ENCODE measurements at places on chromosomes 2 and 18.

DNA sequence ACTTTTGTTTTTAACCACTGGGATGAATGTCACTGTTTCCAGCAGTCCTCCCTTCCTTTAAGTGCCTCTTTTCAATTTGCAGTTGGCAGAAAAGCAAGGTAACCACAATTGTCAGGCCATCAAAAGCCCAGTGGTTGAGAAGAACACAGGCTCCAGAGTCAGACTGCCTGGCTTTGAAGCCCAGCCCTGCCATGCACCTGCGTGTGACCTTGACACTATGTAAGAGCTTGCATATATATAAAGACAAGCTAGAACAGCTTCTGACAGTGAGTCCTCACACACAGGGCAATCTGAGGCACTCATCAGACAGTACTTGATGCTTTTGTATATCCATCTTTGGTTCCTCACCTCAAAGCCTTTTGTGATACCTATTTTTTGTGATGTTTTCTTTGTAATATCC, 11.0 kb downstream of the CCBE1 start:
- no peak for DNase-seq

DNA sequence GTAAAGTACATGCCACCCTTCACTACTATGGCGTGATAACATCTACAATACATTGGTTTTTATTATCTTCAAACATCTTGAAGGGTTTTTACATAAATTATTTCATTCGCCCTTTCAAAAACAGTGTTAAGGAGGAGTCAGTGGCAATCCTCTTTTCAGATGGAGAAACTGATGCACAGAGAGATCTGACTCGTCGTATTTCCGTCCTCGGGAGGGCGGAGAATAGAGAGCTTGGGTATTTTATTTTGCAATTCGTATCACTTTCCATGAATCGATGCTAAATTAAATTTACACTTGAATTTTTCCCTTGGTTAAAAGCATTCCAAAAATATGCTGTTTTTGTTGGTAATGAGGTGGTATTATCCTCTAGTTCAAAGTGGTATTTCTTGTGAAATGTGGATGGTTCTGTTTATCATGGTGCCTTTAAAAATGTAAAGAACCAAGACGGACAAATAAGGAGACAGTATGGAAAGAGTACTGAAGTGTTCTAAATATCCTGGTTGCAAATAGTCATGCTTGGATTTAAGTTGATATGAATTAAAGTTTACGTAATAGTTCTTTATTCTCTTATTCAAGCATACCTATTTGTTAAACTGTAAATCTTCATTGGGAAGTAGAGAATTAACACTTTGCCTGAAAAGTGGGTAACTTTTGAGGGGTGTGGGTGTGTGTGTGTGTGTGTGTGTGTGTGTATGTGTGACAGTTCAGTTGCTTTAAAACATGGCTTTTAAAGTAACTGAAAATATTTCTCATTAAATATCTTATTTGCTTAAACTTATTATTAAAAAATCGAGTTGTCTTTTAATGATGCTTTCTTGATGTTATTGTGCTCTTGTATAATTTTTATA, 5.6 kb downstream of the PHLPP1 start:
- no peak for DNase-seq

DNA sequence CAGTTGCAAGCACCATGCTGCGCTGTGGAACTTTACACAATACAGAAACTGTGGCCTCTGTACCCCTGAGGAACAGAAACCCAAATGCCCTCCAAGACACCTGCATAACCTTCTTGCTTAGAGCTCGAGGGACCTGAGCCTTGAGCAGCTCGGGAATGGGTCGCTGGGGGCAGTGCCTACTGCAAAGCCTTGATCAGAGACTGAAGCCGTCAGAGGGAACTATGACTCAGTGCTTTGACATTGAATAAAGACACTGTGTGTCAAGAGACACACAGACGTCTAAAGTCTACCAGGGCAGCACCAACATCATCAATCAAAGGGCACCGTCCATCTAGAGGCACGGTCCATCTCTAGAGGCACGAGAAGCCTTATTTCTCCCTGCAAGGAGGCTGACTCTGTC, 30.6 kb downstream of the GPR45 start:
- no peak for DNase-seq

DNA sequence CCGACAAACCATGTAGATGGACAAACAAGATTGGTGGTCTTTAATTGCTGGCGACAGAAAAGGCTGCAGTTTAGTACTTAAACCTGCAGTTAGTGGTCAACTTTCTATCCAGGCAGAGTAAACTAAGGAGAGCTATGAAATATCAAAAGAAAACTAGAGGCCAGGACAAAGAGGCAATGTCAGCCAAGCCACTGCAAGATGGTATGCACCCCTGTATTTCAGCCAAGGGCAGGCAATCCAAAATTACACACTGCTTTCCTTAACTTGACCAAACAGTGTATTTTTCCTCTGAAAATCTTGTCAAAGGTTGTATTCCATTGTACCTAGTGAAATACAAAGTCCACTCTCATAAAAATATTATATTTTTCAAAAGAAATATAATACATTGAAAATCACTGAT, 9.3 kb downstream of the NIFK start:
- DNase-seq: no peak

DNA sequence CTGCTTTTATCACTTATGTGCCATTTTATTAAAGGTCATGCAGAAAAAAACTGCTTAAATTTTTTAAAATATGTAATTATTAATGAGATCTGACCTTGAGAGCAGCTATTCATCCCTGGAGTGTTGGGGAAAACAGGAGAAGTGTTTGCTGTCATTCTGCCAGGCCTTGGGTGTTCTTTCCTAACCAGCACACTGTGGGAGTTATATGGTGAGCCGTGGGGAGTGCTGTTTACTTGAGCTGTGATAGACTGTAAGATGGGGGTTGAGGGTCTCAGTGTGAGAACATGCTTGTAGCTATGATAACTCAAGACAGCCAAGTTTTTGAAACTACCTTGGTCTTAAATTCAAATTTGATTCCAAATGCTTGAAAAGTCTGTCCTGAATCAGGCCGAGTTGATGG, 101.3 kb upstream of the ARHGAP28 start:
- no peak for DNase-seq

DNA sequence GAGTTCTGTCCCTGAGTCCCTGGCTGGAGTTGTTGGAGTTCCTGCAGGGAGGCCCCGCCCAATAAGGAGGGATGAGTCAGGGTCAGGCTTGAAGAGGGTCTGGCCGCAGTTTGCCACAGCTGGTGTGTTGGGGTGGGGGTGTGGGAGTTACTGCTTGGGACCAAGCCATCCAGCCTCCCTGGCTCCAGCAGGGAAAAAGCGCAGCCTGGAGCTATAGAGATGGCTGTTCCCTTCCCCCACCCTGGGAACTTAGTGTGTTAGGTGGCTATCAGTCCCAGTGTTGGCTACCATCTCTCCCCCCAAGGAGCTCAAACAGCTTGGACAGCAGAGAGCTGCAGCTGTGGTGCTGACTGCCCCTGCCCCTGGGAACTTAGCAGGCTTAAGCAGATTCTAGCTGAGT, 13.2 kb upstream of the TANK start:
- no peak for DNase-seq

- no peak for DNase-seq
These were observed 310.0 kb upstream of the UBE2E3 start for GRCh38 chr2:180670302-180671003.

Measured in CD4-positive, alpha-beta T cell (primary cell).